ENCODE measurements at places on chromosomes 11 and 22.

DNA sequence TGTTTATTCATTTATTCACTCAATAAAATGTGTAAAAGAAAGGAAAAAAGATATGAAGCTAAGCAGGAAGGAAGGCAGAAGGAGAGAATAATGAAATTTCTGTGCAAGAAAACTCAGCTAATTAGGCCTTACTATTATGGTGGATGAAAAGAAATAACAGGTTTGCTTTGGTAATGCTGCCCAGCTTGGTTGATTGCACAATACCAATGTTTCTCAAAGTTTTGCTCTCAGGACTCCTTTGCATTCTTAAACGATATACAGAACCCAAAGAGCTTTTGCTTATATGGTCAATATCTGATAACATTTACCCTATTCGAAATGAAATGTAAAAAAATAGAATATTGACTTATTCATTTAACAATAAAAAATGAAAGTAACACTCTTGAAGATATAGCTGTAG, 7.3 kb upstream of the CTSC start:
- no peak for DNase-seq

GRCh38 chr11:117806846-117807245, 9.8 kb upstream of the DSCAML1 start:
- no peak for DNase-seq

DNA sequence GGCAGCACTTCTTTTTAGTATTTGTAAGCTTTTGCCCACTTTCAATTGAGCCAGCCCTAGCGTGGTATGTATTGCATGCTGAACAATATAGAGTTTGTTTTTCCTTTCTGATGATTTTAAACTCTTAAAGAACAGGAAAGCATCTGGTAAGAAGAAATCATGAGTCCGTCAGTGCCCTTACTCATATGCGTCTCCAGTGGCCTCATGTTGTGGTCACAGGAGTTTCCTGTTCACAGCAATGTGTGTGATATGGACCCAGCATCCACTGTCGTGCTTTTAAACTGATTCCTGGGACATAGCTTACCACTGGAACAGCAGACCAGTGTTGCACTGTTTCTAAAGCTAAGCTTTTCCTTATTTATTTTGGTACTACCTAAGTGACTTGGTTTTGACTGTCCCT, 40.1 kb downstream of the BID start:
- no peak for DNase-seq

DNA sequence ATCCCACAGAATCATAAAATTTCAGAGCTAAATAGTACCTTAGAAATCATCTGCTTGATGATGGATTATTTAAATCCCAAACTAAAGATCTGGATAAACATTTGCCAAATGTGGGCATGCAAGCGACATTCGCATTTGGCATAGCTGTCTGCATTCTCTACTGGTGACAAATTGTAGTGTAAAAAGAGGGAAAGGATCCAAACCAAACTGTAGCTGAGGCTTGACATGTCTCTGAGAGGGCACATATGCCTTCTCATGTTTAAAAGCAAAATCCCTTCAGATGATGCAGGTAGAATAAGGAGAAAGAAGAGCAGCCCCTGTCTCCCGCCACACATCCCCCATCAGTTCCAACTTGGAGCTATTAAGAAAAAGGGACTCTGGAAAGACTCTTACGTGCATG, 257.5 kb upstream of the MTNR1B start:
- DNase-seq: no peak

GRCh38 chr11:11028017-11028692, 170.3 kb upstream of the ZBED5 start:
- peak; percentile 86 for DNase-seq

GRCh38 chr11:16364254-16364653, 7.9 kb upstream of the SOX6 start:
- no peak for DNase-seq

DNA sequence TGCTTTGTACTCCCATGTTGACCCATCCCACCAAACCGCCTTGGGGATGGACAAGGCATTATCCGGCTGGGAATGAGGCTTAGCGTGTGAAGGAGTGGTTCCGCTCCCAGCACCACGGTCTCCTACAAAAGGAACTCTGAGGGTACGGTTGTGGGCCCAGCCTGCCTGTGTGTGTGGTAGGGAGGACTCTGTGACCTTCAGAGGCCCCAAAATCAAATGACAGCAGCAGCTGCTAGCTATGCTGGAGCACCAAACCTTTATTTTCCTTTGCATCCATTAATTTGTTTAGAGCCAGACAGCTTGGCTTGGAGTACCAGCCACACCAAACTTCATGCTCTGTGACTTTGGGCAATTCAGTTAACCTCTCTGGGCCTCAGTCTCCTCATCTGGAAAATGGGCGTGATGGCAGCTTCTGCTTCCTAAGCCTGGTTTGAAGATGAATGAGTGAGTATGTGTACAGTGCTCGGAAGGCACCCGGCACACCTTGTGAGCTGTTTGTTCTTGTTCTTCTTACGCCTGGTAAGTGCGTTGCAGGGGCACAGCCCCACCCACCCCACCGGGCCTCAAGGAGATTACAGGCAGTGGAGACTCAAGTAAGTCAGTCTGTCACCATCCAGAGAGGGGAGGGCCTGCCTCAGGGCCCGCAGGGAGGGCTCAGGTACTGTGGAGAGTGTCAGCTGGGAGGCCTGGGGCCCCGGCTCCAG, 25.3 kb downstream of the MB start:
- no peak for DNase-seq

GRCh38 chr11:20563866-20564265, 35.5 kb upstream of the SLC6A5 start:
- DNase-seq: no peak

GRCh38 chr11:92311616-92312449, 87.2 kb downstream of the FAT3 start:
- DNase-seq: no peak

- no peak for DNase-seq
These were observed 17.2 kb upstream of the PIM3 start for GRCh38 chr22:49943405-49943765.

GRCh38 chr11:66685276-66686099, 7.8 kb upstream of the RBM4B start:
- DNase-seq: no peak

DNA sequence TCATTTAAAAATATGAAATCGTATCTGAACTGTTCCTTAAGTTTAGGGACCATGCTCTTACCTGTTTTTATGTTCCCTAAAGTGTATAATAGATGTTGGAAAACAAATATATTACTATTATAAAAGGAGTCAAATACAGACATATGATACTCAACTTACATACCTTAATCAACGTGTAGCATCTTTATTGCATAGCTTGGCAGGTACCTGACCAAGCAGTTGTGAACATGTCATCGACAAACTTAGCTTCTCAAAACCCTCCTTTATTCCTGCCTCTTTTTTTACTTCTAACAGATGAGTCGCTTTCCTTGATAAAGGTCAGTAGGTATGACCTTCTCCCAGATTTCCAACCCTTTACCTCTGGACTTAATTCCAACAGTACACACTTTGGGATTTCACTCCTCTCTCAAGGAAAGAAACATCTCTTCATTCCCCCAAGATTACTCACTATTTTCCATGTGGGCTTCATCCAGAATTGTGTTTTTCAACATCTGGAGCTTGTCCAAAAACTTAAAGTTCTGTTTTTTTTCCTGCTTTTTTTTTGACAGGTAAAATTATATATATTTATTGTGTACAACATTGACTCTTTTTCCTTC, 11.9 kb downstream of the HIPK3 start:
- DNase-seq: no peak

DNA sequence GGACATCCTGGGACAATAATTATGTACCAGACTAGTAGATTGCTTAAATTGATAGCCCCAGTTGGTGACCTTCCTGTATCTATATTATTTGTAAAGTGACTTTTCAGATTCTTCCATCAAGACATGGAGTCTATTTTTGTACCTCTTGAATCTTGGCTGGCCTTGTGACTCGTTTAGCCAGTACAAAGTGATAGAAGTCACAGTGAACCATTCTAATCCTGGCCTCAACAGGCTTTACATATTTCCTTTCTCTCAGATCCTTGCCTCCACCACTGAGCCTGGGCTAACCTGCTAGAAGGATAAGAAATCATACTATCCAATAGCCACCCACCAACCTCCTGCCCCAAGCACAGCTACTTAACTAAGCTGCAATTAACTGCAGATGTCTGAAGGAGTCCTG, 37.5 kb upstream of the SLC6A5 start:
- no peak for DNase-seq

DNA sequence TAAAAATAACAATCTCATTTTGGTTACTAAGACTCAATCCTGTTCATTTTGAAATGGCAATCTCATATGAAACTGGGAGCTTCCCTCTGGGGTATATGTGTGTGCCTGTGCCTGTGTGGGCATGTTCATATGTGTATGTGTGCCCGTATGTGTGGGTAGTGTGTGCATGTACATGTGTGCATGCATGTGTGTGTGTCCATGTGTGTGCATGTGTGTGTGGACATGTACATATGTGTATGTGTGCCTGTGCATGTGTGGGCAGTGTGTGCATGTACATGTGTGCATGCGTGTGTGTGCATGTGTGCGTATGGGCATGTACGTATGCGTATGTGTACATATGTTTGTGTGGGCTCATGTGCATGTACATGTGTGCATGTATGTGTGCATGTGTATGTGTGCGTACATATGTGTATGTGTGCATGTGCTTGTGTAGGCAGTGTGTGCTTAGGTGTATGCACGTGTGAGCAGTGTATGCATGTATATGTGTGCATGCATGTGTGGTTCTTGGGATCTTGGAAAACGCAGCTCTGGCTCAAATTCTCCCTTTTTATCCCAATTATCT, 24.5 kb upstream of the CACNG2 start:
- DNase-seq: no peak

- no peak for DNase-seq
These were observed 44.1 kb upstream of the TP53I11 start for GRCh38 chr11:44994753-44995152.

DNA sequence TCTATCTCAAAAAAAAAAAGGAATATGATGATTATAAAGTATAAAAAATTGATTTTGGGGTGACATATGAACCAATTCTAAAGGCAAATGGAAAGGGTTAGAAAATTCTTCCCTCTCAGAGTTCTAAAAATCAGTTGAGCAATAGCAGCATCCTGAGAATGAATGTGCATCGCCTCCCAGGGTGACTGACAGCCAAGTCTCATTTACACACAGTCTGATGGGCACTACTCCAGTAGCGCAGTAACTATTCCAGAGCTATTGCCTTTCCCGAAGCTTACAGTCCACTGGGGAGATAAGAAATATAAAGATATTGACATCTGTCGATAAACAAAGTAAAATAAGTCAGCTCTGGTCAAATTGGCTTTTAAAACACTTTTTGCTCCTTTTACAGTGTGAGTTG, 32.3 kb upstream of the SORL1 start:
- no peak for DNase-seq

GRCh38 chr22:35575116-35575748, 34.6 kb downstream of the RASD2 start:
- no peak for DNase-seq

GRCh38 chr11:83682611-83682973, 396.4 kb upstream of the CCDC90B start:
- DNase-seq: no peak

DNA sequence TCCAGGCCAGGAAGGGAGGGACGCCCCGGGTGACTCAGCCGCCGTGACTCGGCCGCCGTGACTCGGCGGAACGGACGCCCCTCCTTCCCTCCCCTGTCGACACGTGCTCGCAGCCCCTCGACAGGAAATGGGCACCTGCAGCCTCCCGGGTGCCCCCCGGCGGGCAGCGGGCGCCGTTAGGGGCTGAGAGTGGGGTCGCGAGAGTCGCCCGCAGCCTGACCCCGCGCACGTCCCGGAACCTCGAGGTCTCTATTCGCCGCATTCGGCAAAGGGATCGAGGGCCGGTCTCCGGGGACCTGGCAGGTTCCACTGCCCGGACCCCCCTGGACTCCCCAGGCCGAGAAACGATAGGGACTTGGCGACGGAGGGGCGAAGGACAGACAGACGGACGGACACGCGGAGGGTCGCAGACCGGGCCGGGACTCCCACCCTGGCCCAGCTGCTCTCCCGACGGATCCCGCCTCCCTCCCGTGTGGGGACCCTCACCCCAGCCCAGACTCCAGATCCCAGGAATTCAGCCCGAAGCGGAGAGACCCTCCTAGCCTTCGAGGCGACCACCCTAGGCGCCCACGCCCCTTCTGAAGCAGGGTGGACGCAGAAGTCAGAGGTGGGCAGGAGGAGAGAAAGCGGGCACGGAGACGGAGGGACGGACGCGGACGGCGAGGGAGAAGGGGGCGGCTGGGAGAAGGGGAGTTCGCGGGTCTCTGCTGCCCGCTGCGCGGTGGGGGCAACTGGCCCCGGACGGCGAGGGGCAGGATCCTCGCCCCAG, 648 bp downstream of the FOSL1 start:
- peak; percentile 49 for DNase-seq

DNA sequence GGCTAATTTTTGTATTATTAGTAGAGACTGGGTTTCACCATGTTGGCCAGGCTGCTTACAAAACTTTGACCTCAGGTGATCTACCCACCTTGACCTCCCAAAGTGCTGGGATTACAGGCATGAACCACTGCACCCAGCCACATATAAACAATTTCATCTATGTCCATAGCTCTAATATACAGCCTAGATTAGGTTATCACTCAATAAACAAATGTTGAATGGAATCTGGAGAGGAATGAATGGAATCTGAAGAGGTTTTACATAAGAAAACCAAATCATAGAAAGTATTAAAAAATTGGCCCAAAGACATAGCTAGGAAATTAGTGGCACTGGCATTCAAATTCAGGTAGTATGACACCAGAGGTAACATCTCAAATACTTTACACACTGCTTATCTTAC, 1401.4 kb upstream of the TENM4 start:
- no peak for DNase-seq

DNA sequence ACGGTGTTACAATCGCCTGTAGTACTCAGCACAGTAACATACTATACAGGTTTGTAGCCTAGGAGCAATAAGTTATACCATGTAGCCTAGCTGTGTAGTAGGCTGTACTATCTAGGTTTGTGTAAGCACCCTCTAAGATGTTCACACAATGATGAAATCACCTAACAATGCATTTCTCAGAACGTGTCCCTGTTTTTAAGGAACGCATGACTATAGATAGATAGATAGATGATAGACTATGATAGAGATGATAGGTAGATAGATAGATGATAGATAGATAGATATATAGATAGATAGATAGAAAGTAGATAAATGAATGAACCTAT, 203.9 kb downstream of the FAM76B start:
- DNase-seq: no peak

DNA sequence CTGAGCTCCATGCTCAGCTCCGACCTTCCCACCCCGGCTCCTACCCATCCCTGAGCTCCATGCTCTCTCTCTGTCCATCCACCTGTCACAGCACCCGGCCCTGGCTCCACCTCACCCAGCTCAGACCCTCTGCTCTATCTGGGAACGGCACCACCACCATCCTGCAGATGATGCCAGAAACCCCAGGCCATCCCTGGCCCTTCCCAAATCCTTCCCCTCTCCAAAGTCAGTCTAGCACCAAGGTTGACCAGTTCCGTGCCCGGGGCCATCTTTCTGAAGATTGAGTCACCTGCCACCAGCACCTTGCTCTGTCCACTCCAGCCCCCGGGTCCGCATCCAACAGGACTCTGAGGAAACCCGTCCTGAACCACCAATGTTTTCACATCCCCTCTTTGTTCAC, 969.6 kb downstream of the BRD1 start:
- DNase-seq: no peak

All from WTC11 (cell line).